ENCODE measurements at places on chromosomes 4 and X.

- peak; percentile 75 for DNase-seq
Measured at GRCh38 chr4:158159054-158159717, 13.6 kb downstream of the GASK1B start.

- no peak for DNase-seq
Measured at GRCh38 chrX:43717161-43717560, 61.1 kb downstream of the MAOA start.

- DNase-seq, result no peak
Measured at GRCh38 chrX:132470831-132471230, 18.0 kb downstream of the MBNL3 start.

- no peak for DNase-seq
Measured at GRCh38 chrX:43592597-43592996, 63.5 kb upstream of the MAOA start.

GRCh38 chr4:165201806-165202205, 5.6 kb upstream of the KLHL2 start:
- DNase-seq, result no peak

DNA sequence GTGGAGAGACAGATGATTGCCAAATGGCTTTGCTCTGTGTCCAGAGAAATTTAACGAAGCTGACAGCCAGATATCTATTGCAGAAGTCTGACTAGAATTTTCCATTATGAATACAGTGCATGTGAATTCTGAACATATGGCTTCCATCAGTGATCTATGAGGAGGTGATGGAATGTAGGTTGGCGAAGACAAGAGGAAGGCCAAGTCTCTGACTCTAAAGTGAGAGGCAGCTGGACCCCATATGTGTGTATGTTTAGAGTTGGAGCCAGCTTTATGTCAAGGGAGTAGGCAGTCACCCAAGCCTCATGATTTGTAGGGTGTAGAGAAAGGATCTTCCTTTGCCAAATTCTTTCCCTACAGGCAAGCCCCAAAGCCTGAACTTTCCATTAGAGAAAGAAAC, 76.2 kb upstream of the TEX13D start:
- no peak for DNase-seq

DNA sequence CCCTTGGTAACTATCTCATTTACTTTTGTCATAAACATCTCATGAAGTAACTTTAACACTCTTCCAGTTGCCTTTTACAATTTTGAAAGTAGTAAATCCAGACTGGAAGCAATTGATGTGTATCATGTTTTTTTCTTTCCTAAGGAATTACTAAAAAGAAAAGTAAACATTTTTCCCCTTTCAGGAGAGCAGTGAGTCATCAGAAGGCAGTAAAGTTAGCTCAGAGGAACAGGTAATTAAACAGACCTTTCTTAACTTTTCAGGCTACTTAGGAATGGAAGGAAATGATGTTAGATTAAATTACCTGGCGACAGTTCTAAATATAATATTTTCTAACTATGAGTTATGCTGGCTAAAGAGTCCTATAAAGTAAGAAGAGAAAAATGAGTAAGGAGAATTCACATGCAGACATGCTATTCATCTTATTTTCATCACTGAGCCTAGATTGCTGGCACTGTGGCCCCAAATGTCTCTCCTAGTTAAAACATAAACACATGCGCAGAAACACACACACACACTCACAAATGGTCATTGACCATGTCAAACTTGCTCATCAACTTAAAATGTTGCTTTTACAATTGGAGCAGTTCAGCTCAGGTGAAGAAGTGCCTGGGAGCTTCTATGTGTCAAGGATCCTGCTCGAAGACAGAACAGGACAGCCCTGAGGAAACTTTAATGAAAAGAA, 9.3 kb downstream of the DMP1 start:
- peak; percentile 52 for DNase-seq

DNA sequence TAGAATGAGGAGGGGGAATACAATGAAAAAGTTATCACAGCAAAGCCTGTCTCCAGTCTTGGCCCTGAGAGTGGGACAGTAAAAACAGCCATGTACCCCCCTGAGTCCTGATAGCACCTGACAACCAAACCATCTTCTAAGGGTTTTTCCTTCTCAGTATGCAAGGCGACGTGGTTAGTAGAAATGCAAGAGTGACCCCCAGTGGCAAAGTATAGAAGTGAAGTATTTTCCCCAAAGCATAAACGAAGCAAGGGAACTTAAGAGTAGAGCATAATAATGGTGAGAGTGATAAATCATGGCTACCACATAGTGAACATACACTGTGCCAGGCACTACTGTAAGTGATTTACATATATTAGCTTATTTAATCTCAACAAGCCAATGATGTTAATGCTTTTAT, 52.8 kb downstream of the FAM47C start:
- DNase-seq, result peak; percentile 61

DNA sequence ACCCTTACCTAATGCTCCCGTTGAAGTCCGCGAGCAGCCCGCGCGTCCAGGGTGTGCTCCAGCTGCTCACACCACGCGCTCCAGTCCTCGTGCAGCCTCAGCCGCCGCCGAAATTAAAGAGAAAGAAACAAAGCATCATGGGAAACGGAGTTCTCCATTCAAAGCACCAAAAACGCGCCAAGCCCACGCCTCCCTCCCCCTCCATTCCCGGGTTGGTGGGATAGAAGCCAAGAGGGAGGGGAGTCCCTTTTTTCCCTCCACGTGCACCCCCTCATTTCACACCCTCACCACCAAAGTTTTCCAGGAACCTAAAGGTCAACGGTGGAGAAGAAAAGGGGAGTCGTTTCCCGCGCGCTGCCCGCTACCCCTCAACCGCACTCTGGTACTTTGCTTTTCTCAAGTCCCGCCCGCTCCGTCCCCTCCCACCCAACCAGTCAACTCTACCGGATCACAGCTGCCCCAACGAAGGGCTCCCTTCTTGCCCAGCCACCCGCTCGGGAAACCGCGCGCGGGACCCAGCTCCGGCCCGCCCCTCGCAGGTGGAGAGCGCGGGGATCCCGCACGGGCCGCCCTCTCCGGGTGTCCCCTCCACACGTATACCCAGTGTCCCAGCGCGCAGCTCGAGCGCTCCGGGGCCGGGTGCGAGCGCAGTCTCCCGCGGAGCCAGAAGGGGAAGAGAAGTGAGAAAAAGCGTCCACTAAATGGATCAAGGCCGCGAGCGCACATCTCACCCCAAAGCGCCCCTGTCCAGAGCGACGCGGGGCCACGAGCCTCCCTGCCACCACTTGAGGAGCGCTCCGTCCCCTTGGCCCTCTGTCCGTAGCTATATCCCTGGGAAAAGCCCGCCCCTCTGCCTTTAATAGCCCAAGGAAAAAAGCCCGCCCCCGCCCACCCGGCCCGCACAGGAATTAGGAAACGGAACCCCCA, 65.1 kb upstream of the CCDC160 start:
- peak; percentile 13 for DNase-seq

DNA sequence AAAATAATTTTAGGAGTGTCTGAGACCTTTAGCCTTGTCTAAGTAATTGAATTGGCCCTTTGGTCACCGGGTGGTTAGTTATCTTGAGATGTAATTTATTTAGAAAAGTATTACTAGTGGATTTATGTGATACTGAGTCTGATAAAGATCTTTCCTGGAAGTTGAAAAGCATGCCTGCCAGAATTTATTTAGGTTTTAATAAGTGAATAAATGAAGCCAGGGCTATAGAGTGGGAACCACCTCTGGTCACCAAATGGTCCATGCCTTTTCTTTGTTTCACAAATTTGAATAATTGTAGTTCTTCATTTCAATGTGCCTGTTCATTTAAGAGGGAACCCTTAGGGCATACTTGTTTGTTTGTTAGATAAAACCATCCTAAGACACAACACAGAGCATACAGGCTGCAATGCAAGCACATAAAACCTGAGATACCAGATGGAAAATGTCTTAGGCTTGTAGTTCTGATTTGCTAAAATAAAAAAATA, 627.8 kb downstream of the ADGRL3 start:
- no peak for DNase-seq

- peak; percentile 36 for DNase-seq
Measured at GRCh38 chr4:6270636-6271121, 1.0 kb downstream of the WFS1 start.

GRCh38 chr4:26126994-26127393, 193.8 kb upstream of the RBPJ start:
- DNase-seq, result no peak

- DNase-seq, result no peak
Measured at GRCh38 chr4:104966349-104967033, 180.2 kb upstream of the TET2 start.

DNA sequence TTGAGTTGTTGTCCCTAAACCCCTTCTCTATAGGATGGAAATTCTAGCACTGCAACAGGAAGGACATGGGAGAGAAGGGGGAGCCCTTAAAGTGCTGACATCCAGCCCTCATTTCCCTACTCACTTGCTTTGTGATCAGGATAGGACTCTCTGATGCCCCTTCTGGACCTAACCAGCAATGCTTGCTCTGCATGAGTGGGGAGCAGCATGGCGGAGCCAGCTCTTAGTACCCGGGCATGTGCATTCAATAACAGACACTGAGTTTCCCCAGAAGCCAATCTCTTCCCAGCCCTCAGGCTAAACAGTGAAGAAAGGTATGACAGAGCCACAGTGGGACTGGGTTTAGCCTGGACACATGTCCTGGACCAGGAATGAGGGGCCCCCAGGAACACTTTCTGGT, 14.0 kb downstream of the SOD3 start:
- DNase-seq, result no peak

- DNase-seq, result peak; percentile 1
Measured at GRCh38 chrX:46994096-46994495, 81.9 kb downstream of the JADE3 start.

DNA sequence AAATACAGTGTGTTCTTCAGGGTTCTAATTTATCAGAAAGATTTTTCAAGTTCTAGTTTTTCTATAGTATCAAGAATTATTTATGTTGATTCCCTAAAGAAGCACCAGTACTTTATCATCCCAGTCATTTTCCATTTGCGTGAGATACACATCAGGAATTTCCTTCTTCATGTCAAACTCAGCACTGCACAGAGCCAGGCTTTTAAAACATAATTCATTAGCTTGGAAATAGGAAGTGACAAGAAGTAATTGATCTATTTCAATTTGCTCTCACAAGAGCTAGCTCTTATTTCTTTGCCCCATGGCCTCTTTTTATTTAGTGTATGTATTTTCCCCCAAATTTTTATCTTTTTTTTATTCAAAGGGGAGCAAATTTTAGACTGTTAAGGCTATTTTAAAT, 13.0 kb upstream of the SLC10A4 start:
- no peak for DNase-seq

DNA sequence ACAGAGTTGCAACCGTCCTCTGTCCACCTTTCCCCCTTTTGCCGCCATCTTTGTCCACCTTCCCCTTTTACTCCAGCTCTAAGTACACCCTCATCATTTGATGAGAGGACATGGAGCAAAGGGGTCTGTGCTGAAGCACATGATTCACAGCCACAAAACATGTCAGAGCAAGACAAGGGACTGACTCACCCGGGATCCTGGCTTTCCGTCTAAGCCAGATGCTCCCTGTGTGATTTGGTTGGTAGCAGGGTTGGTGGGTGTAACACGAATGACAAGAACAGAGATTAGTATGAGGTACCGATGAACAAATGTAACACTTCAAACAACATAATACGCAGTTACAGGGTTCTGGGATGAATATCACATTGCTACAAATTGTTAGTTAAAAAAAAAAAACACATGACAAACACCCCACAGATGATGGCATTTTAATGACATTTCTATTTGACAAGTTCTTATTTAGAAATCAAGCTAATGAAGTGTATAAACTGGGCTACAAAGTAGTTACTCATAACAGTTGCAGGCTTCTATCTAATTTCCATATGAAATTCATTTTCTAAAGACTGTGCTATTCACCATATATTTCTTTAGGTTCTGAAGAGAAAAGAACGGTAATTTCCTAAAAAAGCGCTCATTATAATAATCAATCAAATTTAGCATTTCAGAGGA, 71.4 kb upstream of the ETNPPL start:
- DNase-seq, result peak; percentile 22

- DNase-seq, result no peak
Measured at GRCh38 chr4:123924536-123924935, 527.9 kb downstream of the SPRY1 start.

DNA sequence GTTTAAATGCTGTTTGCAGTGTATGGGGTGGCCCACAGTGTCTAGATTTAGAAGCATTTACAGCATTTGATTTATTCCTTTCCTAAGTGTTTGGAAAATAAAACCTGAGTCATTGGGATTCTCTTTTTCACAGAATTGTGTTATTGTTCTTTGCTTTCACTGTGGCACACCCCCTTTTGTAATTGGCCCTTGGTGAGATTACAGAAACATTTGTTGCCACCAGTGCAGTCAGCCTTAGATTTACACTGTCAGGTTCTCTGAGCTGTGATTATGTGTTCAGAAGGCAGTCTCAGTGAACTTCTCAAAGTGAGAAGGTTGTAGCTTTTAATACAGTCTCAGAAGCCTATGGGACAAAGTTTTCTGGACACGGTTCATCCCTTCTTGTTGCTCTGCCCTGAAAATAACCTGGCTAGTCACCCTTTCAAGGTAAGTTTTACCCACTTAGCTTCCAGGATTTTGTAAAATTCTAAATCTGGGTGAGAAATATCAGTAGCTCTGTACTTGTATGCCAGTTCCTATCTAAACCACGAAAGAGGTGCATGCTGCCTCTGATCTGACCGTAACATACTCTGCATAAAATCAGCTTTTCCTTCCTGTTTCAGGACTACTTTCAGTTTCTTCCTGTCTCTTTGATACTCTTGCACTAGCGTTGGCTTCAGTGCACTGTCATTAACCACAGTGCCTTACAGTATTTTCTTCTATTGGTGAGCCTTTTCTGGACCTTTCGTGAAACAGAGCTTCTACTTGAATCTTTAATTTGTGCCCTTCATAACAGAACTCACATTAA, 12.6 kb downstream of the RUFY3 start:
- peak; percentile 71 for DNase-seq

DNA sequence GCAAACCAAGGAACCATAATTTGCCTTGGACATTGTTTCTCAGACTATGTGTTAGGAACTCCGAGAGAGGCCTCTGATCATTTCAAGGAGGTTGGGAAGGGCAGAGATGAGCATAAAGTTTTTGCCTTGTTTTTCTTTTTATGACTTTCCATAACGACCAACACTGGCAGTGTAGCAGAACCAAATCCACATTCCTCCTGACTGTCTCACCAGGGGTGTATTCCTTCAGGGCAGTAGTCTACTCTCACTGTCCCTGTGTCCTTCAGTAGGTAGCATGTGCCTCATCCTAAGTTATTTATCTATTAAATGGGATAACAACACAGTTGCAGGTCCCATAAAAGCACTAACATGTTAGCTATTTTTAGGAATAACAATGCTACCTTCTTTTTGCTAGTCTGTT, 20.8 kb downstream of the EGFL6 start:
- DNase-seq, result no peak

- no peak for DNase-seq
Measured at GRCh38 chr4:60588556-60588955, 611.6 kb upstream of the ADGRL3 start.

DNA sequence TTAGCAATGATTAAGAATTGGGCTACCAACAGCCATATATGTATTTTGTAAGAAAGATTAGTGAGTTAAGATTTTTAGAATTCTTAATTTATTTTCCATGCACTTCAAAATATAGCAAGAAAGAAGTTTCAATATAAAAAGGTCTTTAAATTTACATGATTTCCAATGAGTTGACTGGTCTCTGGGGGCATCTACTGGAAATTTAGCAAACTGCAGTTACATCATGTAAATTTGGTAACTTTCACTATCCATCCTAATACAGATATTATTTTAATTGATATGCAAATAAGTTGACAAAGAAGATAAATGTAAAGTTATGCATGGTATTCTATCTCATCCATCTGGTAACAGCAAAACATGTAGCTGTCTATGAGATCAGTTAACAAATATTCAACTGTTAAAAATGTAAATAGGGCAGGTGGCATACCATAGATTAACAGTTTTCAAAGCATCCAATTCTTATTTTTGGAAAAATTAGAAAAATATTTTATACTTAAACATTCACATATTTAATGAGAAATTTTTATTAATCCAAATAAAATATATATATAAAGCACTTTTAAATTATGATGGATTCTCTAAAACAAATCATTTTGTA, 29.1 kb downstream of the TTC29 start:
- DNase-seq, result peak; percentile 72

All from dermis blood vessel endothelial cell (primary cell).